Muscle of arm (tissue), 14 donors: ENCODE measurements at places on chromosomes 1 and 21. TPM values are rescaled to one million over a fixed set of nuclear protein-coding genes. Genes with fewer than 3 reads are reported as not detected.

GRCh38 chr1:46553506-46553905 lies 2.1 kb upstream of the KNCN start:
- no peak for DNase-seq

GRCh38 chr1:108636876-108637275 lies 24.0 kb downstream of the HENMT1 start:
- no peak for DNase-seq

Gene PTPN22
- 0.53 TPM for polyA plus RNA-seq

Gene CLCA1
- polyA plus RNA-seq, result not detected

Gene AK2
- 139 TPM for polyA plus RNA-seq

Gene DNASE2B
- not detected for polyA plus RNA-seq

Gene MROH7
- not detected for polyA plus RNA-seq

Gene CFHR4
- not detected for polyA plus RNA-seq
